ENCODE measurements at places on chromosomes 6 and 20.

DNA sequence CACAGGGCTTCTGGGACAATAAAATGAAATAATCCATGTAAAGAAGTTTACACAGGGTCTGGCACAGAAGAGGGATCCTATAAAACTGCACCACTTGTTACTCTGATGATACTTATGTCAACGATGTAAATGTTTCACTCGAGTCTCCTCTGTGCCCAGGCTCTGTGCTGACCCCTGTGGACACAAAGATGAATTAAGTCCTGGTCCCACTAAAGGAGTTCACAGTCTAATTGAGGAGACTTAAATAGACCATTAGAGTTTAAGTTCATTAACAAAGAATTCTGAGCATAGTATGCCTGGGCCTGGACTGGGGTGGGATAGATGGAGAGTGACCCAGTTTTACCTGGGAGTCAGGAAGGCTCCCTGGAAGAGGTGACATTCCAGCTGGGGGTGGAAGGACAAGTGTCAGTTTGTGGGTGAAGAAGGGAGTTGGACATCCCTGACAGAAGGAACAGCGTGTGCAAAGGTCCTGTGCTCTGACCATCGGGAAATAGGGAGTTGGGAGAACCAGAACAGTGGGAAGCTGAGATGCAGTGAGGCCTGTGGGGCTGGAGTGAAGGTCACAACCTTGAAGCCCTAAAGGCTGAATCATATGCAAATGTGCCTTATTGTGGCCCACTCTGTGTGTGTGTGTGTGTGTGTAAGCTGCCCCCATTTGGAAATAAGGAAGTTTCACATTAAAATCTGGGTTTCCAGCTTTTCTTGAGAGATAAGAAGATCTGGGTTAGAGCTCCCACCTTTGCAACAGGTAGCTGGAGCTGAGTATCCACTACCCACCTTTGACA lies 1.1 kb downstream of the OCSTAMP start:
- no peak for DNase-seq

DNA sequence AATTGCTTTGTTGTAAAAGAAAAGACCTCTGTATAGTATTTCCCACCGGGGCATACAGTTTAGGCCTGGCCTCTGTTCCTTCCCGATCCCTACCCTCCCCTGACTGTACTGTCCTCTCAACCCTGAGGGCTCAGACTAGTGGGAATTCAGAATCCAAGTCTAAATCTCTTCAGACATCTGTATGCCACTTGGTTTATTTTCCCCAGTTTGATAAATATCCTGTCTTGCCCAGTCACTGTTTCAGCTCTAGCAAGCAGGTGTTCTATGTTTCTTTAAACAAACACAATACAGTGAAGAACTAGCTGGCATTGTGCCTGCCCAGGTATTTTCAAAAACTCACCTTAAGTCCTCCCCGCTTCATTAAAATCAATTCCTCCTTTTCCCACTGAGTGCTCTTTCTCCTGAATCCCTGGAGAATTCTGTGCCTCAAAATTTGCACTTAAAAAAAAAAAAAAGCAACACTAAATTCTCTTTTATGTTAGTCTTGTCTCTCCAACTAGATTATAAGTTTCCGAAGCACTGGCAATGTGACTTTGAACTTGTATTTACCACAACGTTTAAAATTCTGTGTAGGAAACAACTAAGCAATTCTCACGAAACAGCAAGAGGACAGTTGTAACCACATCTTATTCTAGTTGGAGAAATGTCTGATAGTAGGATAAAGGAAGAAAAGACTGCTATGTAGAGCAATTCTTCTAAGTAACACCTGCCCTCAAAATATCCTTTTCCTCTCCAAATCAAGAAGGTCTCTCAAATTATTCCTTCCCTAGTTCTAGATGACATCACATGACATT lies 112.0 kb upstream of the CARMIL1 start:
- no peak for DNase-seq

GRCh38 chr20:37346236-37346534 lies 245 bp downstream of the SRC start:
- no peak for DNase-seq

DNA sequence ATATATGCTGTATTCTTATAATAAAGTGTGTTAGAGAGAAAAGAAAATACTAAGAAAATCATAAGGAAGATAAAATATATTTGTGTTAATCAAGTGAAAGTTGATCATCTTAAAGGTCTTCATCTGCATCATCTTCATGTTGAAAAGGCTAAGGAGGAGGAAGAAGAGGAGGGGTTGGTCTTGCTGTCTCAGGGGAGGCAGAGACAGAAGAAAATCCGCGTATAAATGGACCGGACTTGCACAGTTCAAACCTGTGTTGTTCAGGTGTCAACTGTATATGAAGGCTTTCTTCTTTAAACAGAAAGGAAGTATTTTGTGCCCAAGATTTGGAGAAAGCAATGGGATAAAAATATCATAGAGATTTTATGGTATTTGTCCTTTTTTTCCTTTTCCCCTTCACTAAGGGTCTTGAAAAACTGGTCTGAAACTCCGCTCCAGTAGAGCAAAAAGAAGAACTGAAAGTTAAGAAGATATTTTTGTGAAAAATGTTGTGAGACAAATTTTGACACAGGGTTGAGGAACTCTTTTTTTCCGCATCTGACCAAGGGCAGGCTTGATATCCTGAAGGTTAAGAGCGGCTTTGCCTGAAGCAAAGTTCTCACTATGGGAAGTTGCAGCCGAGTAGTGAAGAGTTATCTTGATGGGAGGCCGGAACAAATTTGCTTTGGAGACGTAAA lies 350.7 kb downstream of the LAMA2 start:
- DNase-seq: no peak

- DNase-seq: no peak
Observed at GRCh38 chr20:18692447-18692846, 104.6 kb downstream of the DTD1 start.

GRCh38 chr6:19301980-19302379 lies 535.2 kb upstream of the ID4 start:
- no peak for DNase-seq

DNA sequence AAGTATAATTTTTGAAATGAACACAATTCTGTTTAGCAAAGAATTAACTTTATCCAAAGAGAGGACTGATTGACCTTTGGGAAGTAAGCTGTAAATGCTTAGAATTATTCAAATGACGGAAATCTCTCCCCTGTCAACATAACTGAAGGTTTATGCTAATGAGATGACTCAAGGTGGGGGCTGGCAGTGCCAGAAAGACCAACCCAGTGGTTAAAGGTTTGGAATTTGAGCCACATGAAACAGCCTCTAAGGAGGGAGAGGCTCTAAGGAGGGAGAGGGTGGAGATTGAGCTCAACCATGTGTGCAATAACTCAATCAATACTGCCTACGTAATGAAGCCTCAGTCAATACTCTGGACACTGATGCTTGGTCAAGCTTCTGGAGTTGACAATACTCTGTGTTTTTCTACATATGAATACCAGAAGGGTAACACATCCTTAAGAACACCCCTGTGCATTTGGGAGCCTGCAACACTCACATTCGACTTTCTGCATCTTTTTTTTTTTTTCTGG lies 123.4 kb upstream of the TENT5A start:
- DNase-seq: no peak

DNA sequence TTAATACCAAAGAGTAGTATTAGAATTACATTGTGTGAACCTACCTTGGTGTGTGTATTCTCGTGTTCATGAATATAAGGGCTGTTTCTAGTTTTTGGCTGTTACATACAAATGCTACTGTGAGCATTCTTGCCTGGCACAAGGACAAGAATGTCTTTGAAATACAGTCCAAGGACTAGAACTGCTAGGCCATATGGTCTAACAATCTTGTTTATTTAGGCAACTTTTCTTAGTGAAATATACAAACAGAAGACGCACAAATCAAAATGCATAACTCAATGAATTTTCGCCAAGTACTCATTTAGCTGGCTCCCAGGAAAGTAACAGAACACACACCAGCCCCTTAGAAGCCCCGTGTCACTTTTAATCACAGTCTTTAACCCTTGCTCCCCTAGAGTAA lies 28.5 kb downstream of the KDM1B start:
- no peak for DNase-seq

- DNase-seq: no peak
Observed at GRCh38 chr6:111800821-111801220, 72.4 kb downstream of the FYN start.
